ENCODE measurements at places on chromosomes 5 and 9.
A peak's percentile ranks its signal among the peaks of the same experiment; 100 is the strongest.

- peaks cover 4% of the 10 kb centered on the region for H3K27me3 ChIP-seq
- H3K4me1 ChIP-seq = no peaks in the 10 kb centered on the region
- H3K27ac ChIP-seq = no peak overlapping the region
- no peaks in the 10 kb centered on the region for H3K36me3 ChIP-seq
These were observed 164.2 kb downstream of the ZDHHC21 start for GRCh38 chr9:14529054-14529453.

DNA sequence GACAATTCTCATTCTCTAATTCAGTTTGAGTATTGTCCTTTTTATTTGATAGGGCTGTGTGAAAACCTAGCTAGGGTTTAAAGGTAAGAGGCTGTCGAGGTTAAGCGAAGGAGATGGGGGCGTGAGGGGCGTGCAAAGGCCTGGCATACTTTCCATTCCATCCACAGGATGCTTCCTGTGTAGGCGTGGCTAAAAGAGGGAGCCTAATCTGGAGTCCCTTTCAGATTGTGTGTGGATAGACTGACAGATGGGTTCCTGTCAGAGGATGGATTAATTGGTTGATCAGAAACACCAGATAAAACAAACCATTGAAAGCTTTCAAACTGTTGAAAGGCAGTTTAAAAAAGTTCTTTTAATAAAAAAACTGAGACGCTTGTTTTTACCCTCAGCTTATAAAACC, 1.1 kb upstream of the ELL2 start:
- DNase-seq = no peak
- peak overlapping the region; percentile 99 for H3K4me3 ChIP-seq
- peaks cover 21% of the 10 kb centered on the region for H3K36me3 ChIP-seq
- H3K27ac ChIP-seq = peak overlapping the region; percentile 98
- peaks cover 34% of the 10 kb centered on the region for H3K4me1 ChIP-seq

- no peak for DNase-seq
- H3K27ac ChIP-seq = no peak overlapping the region
- no peak overlapping the region for H3K4me3 ChIP-seq
- H3K36me3 ChIP-seq = no peaks in the 10 kb centered on the region
- H3K4me1 ChIP-seq = no peaks in the 10 kb centered on the region
These were observed 315.9 kb upstream of the RPS23 start for GRCh38 chr5:82594097-82594496.

- H3K36me3 ChIP-seq = peaks cover 73% of the 10 kb centered on the region
- DNase-seq = no peak
- no peaks in the 10 kb centered on the region for H3K27me3 ChIP-seq
- no peak overlapping the region for H3K4me3 ChIP-seq
These were observed 47.2 kb downstream of the BICD2 start for GRCh38 chr9:92717201-92718085.

- no peak overlapping the region for H3K27ac ChIP-seq
- peaks cover 20% of the 10 kb centered on the region for H3K36me3 ChIP-seq
- no peaks in the 10 kb centered on the region for H3K27me3 ChIP-seq
- no peak overlapping the region for H3K4me3 ChIP-seq
- DNase-seq = no peak
- no peaks in the 10 kb centered on the region for H3K4me1 ChIP-seq
These were observed 28.0 kb downstream of the TEX10 start for GRCh38 chr9:100324594-100325200.

GRCh38 chr5:14063691-14064090, 79.5 kb upstream of the TRIO start:
- H3K4me3 ChIP-seq = no peak overlapping the region
- peaks cover 21% of the 10 kb centered on the region for H3K27me3 ChIP-seq
- H3K4me1 ChIP-seq = no peaks in the 10 kb centered on the region
- peaks cover 3% of the 10 kb centered on the region for H3K36me3 ChIP-seq

GRCh38 chr9:94014066-94014654, 59.0 kb upstream of the BARX1 start:
- H3K36me3 ChIP-seq = no peaks in the 10 kb centered on the region
- peaks cover 5% of the 10 kb centered on the region for H3K27me3 ChIP-seq
- no peak overlapping the region for H3K27ac ChIP-seq
- no peaks in the 10 kb centered on the region for H3K4me1 ChIP-seq
- no peak for DNase-seq
- no peak overlapping the region for H3K4me3 ChIP-seq

DNA sequence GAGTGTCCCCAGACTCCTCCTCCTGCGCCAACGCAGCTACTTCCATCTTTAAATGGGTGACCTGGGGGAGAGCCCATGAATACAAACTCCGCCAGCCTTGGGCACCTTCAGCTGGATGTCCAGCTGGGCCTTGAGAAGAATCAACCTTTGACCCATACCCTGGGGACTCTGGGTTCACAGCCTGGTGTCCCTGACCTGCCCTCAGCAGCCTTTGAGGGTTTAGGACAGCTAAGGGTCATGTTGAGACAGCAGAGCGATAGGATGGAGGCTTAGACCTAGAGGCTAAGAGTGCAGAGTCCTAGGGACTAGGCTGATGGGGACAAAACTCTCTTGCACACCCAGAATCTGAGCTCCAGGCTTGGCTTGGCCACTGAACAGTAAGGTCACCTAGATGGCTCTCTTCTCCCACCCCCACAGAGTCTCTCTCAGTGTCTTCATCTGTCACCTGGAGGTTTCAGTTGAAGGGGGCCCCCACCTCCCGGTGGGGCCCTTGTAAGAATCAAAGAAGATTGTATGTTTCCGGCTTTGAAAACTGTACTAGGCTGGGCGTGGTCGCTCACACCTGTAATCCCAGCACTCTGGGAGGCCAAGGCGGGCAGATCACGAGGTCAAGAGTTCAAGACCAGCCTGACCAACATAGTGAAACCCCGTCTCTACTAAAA, 6.7 kb upstream of the AQP3 start:
- no peaks in the 10 kb centered on the region for H3K36me3 ChIP-seq
- peaks cover 12% of the 10 kb centered on the region for H3K4me1 ChIP-seq
- no peak for DNase-seq
- H3K27me3 ChIP-seq = no peaks in the 10 kb centered on the region
- H3K4me3 ChIP-seq = no peak overlapping the region

DNA sequence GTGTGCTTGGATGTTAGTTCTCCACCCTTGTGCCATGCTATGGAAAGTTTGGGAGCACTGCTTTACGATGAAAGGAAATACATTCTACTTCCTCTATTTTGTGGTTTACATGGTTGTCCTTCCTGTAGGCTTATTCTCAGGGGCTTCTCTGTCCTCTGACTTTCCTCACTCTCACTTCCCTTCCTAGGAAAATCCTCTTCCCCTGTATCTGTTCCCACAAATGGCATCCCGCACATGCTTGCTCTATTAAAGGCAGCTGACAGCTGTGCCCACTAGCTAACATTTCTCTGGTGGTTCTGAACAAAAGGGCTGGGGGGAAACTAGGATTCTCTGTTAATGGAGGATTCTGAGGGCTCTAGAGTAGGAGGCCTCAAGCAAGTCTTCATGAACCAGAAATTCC, 52.4 kb downstream of the FAM170A start:
- peak overlapping the region; percentile 37 for H3K27ac ChIP-seq
- H3K4me3 ChIP-seq = no peak overlapping the region
- no peak for DNase-seq
- peaks cover 5% of the 10 kb centered on the region for H3K4me1 ChIP-seq
- H3K27me3 ChIP-seq = no peaks in the 10 kb centered on the region

- H3K27me3 ChIP-seq = no peaks in the 10 kb centered on the region
- H3K27ac ChIP-seq = peak overlapping the region; percentile 48
- H3K4me3 ChIP-seq = no peak overlapping the region
These were observed 61.3 kb upstream of the LRRTM2 start for GRCh38 chr5:138936225-138936967.

DNA sequence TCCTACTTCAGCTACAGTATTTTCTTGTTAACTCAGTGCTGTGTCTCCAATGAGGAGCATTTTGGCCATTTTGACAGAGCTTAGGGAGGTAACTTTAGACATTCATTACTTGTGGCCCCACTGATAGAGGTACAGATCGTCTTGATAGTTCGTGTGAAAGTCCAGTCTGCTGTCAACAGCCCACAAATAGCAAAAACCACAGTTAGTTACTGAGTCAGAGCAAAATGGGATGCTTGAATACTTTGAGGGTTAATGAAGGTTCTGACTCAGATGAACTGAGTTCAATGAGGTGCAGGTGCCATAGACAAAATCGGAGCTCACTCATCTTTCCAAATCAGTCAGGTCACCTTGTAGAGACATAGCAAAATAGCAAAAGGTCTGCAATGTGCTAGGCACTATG, 163.1 kb upstream of the TLE4 start:
- H3K27me3 ChIP-seq = peaks cover 9% of the 10 kb centered on the region
- DNase-seq = no peak
- no peak overlapping the region for H3K4me3 ChIP-seq
- no peaks in the 10 kb centered on the region for H3K36me3 ChIP-seq
- H3K4me1 ChIP-seq = no peaks in the 10 kb centered on the region
- no peak overlapping the region for H3K27ac ChIP-seq

GRCh38 chr5:162684145-162684544, 616.6 kb downstream of the GABRG2 start:
- H3K4me3 ChIP-seq = no peak overlapping the region
- H3K4me1 ChIP-seq = no peaks in the 10 kb centered on the region
- DNase-seq = no peak
- H3K27ac ChIP-seq = peak overlapping the region; percentile 6
- H3K27me3 ChIP-seq = no peaks in the 10 kb centered on the region
